AG10803 (cell line): ENCODE measurements at places on chromosomes 3 and 15.

- DNase-seq, result no peak
Observed at GRCh38 chr15:71231758-71232157, 116.5 kb downstream of the THSD4 start.

DNA sequence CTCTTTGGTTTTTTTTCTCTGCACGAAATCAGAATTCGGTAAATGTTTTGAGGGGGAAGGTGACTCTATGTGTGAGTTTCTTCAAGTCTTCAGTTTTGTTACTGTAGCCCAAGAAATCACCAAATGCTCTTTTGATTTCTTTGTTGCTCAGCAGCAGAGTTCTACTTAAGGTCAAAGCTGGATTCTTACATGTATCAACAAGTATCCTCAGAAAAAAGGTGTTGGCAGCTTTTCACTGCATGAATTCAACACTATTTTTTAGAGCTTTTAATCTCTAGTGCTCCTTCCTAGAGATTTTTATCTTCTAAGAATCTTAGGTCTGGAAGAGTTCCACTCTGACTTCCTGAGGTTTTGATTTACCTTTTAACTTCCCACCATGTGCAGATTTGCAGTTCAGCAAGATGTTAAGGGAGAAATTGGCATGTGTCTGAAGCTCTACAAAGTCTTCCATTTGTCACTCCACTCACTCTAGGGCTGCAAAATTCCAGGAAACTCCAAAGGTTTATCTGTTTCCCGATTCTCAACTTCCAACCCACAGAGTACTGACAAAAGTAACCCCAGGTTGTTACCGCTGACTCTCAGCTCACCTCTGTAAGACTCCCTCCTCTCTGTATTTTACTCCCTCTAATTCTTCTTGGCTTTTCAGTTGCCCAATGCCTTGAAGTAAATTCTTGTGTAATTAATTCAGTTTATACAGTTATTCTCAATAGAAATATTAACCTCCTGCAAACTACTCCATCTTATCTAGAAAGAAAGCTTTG, 13.3 kb upstream of the CD200 start:
- DNase-seq, result no peak

GRCh38 chr3:25661694-25662437, 2.8 kb downstream of the TOP2B start:
- DNase-seq, result peak; percentile 15

DNA sequence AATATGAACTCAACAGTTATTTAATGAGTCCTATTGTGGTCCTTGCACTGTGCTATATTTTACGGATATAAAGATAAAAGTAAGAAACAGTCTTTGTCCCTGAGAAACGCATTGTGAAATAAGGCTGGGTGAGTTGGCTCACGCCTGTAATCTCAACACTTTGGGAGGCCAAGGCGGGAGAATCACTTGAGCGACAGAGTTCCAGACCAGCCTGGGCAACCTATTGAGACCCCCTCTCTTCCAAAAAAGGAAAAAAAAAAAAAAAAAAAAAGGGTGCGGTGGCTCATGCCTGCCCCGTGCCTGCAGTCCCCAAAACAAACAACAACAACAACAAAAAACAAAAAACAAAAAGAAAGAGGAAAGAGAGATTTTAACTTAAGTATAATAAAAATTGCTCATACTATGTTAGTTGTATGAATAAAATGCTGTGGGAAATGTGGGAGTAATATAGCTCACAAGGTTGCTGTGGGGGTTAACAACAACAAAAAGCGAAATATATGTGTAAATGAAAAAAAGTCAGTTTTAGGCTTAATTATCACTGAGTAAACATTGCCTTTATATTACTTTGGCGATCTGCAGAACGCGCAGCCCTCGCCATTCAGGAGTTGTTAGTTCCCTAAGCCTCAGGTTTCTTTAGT, 461 bp upstream of the FNDC3B start:
- peak; percentile 54 for DNase-seq

DNA sequence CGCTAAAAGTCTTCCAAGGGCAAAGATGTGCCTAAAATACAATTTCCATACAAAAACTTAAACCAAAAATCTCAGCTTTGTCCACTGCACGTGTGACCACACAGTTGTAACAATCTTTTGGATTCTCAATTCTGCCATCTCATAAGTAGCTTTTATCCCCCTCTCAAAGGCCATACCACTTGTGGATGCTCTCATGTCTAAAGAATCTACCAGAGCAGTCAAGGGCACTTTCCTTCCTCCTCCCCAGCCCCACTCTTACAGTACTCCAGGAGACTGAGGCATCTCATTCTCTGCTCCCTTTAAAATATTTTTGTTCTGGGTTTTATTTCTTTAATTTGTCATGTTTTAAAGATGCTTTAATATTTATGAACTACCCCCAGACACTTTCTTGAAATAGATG, 102.3 kb upstream of the PFN2 start:
- peak; percentile 63 for DNase-seq

GRCh38 chr15:68551296-68551635, 27.5 kb upstream of the CORO2B start:
- no peak for DNase-seq

DNA sequence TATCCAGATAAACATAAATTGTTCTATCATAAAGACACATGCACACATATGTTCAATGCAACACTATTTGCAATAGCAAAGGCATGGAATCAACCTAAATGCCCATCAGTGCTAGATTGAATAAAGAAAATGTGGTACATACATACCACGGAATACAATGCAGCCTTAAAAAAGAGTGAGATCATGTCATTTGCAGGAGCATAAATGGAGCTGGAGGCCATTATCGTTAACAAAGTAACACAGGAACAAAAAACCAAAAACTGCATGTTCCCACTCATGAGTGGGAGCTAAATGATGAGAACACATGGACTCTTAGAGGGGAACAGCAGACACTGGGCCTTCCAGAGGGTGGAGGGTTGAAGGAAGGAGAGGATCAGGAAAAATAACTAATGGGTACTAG, 79.2 kb downstream of the SH3GL3 start:
- no peak for DNase-seq

GRCh38 chr15:34436126-34436955, 1.3 kb downstream of the GOLGA8A start:
- DNase-seq, result peak; percentile 4

DNA sequence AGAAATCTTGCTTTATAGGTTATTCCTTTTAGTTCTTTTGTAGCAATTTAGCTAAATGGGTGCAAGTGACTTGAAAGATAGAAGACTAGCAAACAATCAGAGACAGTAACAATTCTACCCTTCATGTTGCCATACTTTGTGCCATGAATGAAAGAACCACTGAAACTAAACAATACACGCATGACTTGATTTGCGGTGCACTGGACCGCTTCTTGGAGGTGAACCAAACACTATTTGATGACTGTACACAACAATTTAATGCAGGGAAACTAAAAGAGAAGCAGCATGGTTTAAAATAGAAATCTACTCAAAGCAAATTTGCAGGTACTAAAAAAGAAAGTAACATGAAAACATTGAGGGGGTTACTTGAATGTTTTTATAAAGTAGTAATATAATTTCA, 331.0 kb upstream of the RARB start:
- no peak for DNase-seq

DNA sequence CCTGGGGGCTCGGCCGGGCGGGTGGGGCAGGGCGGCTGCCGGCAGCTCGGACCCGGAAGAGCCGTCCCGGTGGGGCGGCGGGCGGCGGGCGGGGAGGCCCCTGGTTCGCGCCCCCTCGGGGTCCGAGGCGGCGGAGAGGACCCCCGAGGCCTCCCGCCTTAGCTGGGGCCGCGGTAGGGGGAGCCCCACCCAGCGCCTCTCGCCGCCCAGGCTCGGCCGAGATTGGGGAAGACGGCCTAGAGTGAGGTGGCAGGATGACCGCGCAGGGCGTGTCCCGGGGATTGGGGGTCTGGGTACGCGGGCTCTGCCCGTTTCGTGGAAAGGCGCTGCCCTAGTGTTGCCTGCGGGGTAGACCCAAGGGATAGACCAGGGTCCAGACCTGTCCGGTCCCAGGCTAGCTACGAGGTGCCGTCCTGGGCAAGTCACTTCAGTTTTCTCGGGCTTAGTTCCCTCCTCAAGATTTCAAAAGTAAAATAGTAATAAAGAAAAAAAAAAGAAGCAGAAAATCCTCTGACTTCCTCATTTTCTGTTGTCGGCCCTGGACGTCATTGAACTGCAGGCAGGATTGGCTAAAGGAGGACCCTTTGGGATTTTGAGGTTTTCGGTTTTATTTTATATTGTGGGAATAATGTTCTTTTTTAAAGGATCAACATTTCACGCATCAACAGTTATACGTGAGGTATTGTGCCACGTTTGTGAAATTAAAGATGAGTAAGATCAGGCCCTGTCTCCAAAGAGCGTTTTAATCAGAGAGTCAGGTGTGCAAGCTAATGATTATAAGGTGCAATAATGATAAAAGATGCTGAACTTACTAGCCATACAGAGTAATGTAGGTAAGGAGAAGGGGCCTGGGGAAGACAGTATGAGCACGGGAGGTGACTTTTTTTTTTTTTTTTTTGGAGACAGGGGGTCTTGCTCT, 679 bp downstream of the IQGAP1 start:
- DNase-seq, result peak; percentile 67

DNA sequence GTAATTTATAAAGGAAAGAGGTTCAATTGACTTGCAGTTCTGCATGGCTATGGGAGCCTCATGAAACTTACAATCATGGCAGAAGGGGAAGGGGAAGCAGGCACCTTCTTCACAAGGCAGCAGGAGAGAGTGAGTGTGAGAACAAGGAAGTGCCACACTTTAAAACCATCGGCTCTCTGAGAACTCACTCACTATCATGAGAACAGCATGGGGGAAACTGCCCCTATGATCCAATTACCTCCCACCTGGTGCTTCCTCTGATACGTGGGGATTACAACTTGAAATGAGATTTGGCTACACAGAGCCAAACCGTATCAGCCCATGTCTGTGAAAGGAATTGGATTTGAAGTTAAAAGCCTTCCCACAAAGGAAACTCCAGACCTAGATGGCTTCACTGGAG, 39.1 kb downstream of the TKT start:
- no peak for DNase-seq

GRCh38 chr3:89957451-89957850, 850.0 kb downstream of the EPHA3 start:
- DNase-seq, result no peak

GRCh38 chr15:86300390-86301125, 220.9 kb downstream of the AGBL1 start:
- DNase-seq, result no peak

DNA sequence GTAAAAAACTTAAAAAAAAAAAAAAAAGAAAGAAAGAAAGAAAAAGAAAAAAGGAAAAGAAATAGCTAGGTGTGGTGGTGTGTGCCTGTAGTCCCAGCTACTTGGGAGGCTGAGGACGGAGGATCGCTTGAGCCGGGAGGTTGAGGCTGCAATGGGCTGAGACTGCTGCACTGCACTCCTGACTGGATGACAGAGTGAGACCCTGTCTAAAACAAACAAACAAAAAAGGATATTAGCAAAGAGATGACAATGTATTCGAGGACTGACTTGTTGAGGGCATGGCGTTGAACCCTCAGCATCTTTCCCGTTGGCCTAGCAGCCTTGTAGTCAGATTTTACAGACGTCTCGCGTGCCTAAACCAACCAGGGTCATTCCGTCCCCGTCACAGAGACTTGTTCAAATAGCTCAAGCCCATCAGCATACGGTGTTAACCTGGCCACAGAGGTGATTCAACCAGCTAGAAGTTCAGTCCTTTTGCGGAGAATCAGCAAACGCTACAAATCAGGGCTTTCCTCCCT, 528 bp upstream of the NIT2 start:
- no peak for DNase-seq

- DNase-seq, result no peak
Observed at GRCh38 chr3:194906970-194907629, 221.4 kb downstream of the FAM43A start.

DNA sequence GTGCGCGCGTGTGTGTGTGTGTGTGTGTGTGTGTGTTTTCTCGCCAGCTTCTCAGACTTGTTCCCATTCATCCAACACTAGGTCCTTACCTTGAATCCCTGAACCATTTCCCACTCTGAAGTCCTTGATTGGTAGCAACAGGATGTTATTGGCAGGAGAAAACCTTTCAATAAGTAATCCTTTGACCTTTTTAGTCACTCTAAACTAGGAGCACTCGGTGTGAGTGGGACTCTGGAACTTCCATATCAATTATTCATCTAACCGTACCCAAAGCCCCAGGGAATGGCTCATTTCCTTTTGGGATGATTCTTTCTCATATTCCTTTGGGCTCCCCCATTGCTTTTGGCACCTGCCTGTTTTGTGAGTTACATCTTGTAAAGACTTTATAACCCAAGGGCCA, 140.2 kb upstream of the SPRED1 start:
- no peak for DNase-seq

DNA sequence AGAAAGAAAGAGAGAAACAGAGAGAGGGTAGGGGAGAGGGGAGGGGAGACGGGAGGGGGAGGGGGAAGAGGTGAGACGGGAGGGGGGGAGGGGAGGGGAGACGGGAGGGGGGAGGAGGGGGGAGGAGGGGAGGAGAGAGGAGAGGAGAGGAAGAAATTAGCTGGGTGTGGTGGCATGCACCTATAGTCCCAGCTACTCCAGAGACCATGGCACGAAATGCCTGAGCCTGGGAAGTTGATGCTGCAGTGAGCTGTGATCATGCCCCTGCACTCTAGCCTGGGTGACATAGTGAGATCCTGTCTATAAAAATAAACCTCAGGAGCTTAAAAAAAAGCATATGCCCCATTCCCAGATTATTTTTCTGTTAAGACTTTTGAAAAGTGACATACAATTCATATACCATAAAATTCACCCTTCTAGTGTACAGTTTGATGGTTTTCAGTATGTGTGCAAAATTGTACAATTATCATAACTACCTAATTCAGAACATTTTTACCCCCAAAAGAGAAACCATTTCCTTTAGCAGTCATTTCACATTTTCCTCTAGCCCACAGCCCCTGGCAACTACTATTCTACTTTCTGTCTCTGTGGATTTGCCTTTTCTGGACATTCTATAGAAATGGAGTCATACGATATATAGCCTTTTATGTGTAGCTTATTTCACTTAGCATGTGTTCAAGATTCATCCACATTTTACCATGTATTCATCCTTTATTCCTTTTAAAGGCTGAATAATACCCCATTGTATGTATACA, 699.6 kb downstream of the FHIT start:
- no peak for DNase-seq

- DNase-seq, result no peak
Observed at GRCh38 chr15:98350276-98350675, 298.1 kb upstream of the IGF1R start.

- DNase-seq, result peak; percentile 77
Observed at GRCh38 chr3:142828703-142829305, 60.1 kb downstream of the PCOLCE2 start.

DNA sequence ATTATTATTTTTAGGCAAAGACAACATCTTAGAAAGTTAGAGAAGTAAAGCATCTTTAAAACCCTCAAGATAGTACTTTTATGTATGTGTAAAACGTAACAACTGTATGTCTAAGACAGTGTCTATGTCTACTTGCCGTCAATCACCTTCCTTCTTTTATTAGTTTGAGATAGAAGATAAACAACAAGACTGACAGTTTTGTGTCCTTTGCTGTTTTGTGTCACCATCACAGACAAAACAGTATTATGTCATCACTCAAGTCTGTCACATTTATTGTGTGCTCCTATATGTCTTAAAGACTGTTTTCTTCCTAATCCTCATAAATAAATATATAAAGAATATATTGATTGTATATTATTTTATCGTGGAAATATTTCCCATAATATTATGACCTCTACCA, 908.3 kb downstream of the CADM2 start:
- DNase-seq, result no peak
